ENCODE measurements at places on chromosomes 2 and 18.

DNA sequence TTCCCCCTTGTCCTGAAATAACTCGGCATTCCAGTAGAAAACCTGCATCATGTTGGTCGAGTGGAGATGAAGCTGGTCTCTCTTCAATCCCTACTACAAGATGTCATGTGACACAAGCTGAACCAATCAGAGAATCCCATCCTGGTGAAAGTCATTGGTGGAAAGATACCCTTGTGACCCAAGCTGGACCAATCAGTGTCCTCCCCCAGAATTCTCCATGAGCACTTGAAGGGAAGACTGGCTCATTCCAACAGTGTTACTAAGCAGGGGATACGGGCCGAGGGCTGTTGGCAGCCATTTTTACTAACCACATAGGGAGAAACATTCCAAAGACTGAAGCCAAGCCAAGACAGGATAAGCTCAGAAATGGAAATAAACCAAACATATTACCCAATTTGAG lies 298.3 kb downstream of the ICOS start:
- no peak for DNase-seq

DNA sequence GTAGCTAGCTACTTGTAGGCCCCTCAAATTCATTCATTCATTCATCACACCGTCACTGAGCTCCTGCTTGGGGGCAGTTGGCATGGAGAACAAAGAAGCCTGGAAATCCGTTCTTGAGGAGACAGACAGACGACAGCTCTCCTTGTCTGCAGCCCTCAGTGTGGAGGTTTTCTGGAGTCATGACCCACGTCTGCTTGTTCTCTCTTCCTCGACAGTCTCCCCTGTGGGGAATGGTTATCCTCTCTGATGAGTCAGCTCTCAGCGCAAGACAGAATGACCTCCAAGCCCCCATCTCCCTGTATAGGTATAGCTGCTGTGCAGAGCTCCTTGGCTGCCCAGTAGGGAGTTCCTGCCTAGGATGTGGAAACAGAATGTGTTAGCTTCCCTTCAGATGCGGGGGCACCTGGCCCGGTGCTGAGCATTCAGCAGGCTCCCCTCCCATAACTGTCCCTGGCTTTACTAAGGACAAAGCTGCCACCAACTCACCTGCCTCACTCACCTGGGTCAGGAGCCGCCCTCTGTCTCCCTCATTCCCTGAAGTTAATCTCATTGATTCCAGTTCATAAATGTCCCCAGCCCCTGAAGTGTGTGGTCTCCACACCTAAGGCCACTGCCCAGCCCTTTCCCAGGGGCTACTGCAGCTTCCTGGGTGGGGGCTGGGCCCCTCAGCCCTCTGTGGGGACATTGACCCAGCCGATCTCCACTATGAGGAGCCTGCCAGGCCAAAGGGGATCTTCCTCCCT lies 124.7 kb downstream of the ACKR3 start:
- DNase-seq, result no peak

DNA sequence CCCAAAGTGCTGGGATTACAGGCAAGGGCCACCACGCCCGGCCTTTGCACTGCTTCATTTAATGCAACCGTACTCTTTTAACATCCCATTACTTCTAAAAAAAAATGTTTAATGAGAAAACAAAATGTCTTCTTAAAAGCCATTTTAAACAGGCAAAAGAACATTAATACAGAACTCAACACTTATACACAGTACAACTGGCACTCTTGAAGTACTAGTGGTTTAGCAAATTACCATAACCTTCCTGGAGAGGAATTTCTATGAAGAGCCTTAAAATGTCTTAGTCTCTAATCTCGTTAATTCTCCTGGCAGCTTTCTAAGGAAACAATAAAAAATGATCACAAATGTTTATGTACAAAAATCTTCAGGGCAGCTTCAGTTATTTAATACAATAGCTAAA lies 5.9 kb downstream of the IWS1 start:
- no peak for DNase-seq

GRCh38 chr2:173043897-173044519 lies 31.6 kb upstream of the MAP3K20 start:
- DNase-seq, result no peak

GRCh38 chr2:96773922-96774321 lies 13.2 kb downstream of the CNNM4 start:
- DNase-seq, result no peak

GRCh38 chr2:70907130-70908057 lies 28.3 kb upstream of the ATP6V1B1 start:
- no peak for DNase-seq

DNA sequence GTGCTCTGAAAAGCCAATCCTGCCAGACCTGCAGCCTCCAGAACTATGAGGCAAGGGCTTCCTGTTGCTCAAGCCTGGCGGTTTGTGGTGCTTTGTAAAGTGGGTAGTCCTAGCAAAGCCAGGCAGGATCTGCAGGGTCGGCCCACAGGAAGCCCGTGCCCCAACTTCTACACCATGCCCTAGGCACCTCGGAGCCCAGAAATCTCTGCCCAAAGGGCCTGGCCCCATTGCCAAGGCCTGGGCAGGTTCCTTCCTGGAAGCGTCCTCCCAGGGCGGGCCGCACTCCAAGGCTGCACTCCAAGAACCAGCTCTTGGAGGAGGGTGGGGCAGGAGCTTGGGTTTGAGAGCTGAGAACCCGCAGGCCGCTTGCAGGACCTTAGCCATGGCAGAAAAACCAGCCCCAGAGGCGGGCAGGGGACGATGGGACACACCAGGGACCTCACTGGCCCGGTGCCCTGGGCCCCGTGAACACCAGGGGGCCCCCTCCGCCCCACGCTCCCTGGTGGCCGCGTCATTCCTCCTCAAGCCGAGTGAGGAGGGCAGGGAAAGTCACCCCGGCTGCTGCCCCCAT lies 37.2 kb upstream of the ID2 start:
- no peak for DNase-seq

GRCh38 chr2:20091305-20091991 lies 40.0 kb upstream of the LAPTM4A start:
- DNase-seq, result no peak

- no peak for DNase-seq
Measured at GRCh38 chr2:10404324-10405143, 43.6 kb downstream of the ODC1 start.

- DNase-seq, result no peak
Measured at GRCh38 chr2:2131075-2131789, 199.8 kb downstream of the MYT1L start.

- no peak for DNase-seq
Measured at GRCh38 chr2:6454286-6454990, 411.3 kb downstream of the CMPK2 start.

DNA sequence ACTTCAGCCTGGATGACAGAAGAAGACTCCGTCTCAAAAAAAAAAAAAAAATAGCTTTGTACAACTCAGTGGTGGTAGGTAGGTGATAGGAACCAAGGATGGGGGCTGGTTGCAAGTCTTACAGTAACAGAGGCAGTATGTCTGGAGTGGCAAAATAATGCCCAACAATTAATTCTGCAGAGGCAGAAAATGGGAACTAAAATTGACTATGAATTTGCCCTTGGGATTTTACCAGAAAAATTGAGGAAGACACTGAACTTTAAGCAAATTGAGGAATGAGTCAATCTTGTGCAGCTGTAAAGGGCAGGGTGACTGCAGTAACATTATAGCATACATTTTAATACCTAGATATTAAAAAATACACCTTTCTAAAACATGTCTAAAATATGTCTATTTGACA lies 292.1 kb upstream of the FBXO11 start:
- DNase-seq, result no peak

- peak; percentile 2 for DNase-seq
Measured at GRCh38 chr2:37230581-37230980, 815 bp downstream of the CEBPZ start.

GRCh38 chr2:225486236-225486635 lies 86.7 kb downstream of the NYAP2 start:
- DNase-seq, result no peak

DNA sequence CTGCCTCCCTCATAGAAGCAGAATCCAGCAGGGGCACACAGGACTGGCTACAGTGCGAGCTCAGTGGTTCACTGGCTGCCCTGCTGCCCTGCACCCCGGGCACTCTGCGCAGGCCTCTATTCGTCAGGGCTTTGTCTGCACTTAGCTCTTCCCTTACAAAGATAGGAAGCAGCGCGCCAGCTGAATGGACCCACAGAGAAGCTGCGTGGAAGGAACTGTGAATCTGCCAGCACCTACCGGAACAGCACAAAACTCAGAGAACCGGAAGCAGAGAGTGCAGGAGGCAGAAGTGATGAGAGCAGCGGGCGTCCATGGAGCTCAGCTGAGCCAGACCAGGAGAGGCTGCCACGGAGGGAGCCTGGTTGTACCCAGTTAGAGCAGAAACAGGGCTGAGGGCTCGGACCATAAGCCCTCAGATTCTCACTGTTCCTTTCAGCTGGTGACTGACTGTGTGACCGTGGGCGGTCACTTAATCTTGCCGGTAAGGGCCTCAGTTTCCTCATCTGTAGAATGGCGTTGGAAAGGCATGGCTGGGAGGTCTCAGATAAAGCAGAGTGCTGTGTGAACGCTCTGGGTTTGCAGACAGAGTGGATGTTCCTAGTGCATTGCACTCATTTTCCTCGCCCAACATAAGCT lies 23.1 kb upstream of the SLC66A3 start:
- DNase-seq, result no peak

DNA sequence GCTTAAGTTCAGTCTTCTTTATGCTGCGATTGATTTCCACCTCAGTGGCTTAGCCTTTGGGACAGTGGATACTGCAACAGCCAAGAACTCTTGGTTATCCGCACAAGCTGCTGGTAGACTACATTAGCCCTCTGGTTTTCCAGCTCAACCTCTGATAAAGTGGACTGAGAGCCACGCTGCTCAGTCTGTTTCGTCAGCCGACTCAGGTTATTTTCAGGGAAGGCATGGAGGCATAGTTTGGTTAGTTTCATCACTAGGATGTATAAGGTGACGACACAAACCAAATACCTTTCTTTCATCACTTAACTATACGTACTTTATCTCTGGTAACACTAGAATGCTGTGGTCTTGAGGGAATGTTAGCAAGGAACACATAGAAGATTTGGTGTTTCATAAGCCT lies 14.2 kb downstream of the CD8A start:
- DNase-seq, result no peak

- no peak for DNase-seq
Measured at GRCh38 chr2:239960929-239961661, 64.0 kb downstream of the NDUFA10 start.

- DNase-seq, result no peak
Measured at GRCh38 chr2:74418312-74418711, 3.1 kb downstream of the C2orf81 start.

GRCh38 chr2:36808386-36809068 lies 112.0 kb downstream of the VIT start:
- DNase-seq, result no peak

DNA sequence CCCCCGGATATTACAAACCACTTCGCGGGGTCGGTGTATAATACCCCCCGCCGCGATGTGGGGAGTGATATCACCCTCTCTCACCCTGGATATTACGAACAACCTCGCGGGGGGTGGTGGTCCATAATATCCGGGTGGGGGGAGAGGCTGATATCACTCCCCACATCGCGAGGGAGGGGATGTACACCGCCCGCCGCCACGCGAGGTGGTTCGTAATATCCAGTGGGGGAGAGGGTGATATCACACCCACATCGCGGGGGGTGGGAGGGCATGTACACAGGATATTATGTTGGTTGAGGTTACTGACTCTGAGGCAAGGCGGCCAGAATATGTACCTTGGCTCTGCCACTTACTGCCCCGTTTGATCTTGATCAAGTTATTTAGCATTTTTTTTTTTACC lies 14.8 kb upstream of the CWC22 start:
- DNase-seq, result no peak

DNA sequence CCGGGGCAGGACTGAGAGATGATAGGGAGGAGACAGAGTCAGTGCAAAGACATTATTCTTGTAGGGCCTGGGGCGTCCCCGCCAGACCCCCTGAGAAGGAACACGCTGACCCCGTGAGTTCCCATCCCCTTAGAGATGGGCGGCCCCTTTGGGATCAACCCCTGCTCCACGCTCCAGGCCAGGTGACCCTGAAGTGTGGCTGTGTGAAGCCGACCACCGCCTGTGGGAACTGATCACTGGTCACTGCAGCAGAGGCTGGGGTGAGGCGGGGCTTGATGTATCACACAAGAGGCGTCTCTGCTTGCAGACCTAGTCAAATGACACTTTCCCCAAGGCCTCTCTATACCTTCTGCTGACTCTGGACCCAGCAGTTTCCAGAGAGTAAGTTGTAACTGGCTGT lies 157.4 kb upstream of the TWIST2 start:
- no peak for DNase-seq

DNA sequence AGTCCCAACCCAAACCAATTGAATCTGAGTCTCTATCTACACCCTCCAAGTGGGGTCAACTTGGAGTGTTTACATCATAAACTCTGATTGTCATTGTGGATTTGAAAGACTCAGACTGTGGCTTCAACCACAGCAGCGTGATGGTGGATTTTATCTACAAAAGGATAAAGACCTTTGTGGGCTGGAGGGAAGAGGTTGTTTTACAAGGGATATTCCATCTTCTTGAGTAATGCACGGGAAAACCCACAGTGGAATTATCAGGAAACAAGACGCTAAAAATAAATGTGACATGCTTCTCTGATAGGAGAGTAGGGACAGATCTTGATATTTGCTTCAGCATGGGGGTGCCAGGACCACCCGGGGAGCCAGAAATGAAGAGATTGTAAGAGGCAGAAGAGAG lies 93.5 kb downstream of the LPIN1 start:
- DNase-seq, result no peak

DNA sequence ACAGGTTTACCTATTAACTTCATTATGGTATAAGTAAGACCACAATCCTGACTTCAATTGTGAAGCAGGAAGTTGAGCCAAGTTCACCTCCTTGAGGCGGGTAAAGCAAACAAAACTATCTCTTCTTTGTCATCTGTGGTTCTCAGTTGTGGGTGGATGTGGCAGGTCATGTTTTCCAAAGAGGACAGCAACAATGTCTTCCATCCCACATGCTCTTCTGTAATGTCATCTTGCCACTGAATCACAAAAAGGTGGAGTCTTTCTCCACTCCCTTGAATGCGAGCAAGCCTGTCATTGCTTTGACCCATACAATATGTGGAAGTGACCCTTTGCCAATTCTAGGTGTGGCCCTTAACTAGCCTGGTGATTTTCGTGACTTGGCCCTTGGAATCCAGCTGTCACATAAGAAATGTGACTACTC lies 98.7 kb downstream of the GRB14 start:
- no peak for DNase-seq

GRCh38 chr2:129872446-129872845 lies 107.0 kb upstream of the RAB6C start:
- DNase-seq, result no peak

GRCh38 chr2:8552293-8552801 lies 129.5 kb upstream of the ID2 start:
- no peak for DNase-seq

DNA sequence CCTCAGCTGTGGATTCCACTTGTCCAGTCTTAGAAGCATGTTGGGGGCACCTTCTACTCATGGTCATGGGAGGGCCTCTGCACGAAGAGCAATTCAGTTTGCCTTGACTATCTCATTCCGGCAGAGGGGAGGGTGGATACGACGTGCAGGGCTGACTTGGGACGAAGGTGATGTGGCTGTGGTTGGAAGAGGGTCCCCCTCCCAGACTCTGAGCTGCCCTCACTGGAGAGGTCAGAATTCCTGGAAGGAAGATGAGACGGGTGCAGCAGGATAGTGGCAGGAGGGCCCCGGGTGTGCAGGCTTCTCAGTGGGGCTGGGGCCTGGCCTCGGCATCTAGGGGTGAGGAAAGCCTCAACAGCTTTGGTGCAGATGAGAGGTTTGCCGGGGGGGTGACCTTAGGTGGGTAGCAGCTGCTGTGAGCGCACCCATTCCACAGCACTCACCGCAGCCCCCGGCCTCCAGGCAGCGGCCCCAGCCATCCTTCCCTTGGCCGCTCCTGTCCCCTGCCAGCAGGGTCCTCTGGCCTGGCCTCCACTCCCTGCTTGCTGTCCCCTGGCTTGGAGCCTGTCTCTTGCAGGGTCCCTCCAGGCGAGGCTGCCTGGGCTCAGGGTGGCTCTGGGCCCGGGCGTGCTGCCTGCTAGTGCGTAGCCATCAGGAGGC lies 3.2 kb downstream of the RNPEPL1 start:
- no peak for DNase-seq

All from NCI-H345 (cell line).